ENCODE measurements at places on chromosomes 7 and 10.

- no peak for DNase-seq
These were observed 101.9 kb upstream of the NPS start for GRCh38 chr10:127447197-127447596.

DNA sequence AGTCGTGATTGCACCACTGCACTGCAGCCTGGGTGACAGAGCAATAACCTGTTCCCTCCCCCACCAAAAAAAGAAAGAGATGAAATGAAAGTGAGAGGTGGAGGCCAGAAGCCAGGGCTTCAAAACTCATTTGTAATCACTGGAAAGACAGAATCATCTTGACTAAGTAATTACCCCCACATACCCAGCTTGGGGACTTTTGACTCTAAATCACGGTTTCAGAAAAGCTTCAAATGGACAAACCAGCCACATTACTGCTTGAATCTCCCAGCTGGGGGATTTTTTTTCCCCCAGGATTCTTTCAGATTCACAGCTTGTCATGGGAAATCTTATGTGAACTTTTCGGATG is 361.0 kb downstream of the FRMD4A start:
- DNase-seq, result no peak

GRCh38 chr10:63217120-63217605 is 84.0 kb downstream of the NRBF2 start:
- DNase-seq, result no peak

- DNase-seq, result no peak
These were observed 225.0 kb downstream of the CACNB2 start for GRCh38 chr10:18364987-18365775.

DNA sequence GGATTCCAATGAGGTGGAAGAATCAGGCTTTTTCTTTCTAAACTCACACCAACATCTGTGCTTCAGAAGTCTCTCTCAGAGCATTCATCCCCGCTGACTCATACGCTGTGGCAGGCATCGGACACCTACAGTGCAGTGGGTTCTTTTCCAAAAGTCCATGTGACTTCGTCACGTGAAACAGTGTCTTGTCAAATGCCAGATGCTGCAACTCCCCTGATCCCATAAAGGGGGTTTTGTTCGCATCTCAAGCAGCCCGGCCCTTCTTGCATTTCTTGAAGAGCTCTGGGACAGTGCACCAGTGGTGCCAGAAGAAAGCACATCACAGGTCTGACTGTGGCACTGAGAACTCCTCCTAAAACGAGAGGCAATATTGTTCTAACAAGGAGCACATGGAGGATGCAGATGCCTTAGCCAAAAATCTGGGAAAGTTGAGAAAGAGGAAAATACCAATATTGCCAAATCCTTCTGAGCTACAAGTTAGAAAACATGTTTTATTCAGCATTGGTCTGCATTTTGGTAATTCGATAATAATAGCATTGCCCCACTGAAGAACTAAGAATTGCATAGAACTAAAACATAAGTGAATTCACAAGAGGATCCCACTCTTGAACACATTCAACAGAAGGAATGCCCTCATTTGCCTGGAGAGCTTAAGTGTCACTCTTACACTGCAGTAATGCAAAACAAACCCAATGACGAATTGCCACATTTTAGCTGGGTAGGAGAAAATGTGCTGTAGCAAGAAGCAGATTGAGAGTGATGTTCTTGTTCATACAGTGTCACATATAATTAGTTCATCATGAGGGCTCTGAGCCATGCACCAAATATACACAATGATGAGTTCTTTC is 204.4 kb downstream of the CXCL12 start:
- no peak for DNase-seq

DNA sequence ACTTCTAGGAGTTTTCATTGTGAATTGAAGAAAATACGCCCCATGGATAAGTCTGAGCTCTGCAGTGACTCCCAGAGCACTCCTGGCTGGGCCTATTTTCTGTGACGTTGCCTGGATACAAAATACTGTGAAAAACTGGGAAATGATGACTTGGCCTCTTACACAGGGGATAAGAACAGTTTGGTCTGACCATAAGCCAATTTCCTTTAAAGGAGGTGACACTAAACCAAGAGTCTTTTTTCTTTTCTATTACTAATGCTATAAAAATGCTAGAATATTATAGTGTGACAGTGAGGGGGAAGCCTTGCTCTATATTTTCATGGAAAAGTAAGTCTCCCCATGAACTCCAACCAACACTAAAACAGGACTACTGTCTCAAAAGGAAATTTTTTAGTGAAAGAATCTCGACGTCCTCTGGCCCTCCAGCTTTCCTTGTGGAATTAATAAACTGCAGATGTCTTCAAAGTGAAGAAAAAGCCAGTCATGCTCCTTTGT is 45.5 kb downstream of the MYOF start:
- DNase-seq, result no peak

DNA sequence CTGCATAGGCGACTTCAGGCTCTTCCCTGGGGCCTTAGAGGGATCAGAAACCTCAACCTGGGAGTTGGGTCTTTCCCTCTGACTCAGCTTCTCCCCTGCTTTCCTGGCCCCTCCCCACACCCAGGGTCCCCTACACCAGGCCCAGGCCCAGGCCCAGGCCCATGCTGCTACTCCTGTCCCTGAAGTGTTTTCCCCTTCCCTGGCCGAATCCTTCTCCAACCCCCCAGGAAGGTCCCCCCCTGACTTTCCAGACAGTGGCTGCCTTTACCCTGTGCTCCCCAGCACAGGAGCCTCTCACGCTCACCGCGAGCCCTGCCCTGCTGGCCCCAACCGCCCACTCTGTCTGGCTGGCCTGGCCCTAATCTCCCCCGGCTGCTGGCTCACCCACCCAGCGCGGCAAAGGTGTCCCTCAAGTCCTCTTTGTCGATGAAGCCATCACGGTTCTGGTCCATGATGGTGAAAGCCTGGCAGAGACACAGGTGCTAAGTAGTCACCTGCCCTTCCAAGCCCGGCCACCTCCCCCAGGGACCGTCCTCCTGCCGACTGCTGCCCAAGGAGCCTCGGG is 6.4 kb downstream of the MYL10 start:
- no peak for DNase-seq

- DNase-seq, result no peak
These were observed 15.9 kb downstream of the ADAM12 start for GRCh38 chr10:126372396-126372795.
